Amygdala (tissue), 56 donors: ENCODE measurements at places on chromosomes 7 and 10.
A peak's percentile ranks its signal among the peaks of the same experiment; 100 is the strongest.

- DNase-seq: no peak
These were observed 1127.7 kb upstream of the LRRTM3 start for GRCh38 chr10:65798133-65798532.

DNA sequence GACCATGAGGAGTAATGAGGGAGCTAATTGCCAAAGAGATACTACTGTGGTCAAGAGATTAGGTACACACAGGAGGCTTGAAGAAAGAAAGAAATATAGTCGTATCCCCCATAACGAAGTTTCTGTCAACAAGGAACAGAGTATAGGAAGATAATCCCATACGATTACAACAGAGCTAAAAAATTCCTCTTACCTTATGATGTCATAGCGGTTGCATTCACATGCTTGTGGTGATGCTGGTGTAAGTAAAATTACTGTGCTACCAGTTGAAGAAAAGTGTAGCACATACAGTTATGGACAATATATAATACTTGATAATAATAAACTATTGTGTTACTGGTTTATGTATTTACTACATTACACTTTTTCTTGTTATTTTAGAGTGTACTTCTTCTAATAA lies 51.6 kb upstream of the CASD1 start:
- DNase-seq: no peak

DNA sequence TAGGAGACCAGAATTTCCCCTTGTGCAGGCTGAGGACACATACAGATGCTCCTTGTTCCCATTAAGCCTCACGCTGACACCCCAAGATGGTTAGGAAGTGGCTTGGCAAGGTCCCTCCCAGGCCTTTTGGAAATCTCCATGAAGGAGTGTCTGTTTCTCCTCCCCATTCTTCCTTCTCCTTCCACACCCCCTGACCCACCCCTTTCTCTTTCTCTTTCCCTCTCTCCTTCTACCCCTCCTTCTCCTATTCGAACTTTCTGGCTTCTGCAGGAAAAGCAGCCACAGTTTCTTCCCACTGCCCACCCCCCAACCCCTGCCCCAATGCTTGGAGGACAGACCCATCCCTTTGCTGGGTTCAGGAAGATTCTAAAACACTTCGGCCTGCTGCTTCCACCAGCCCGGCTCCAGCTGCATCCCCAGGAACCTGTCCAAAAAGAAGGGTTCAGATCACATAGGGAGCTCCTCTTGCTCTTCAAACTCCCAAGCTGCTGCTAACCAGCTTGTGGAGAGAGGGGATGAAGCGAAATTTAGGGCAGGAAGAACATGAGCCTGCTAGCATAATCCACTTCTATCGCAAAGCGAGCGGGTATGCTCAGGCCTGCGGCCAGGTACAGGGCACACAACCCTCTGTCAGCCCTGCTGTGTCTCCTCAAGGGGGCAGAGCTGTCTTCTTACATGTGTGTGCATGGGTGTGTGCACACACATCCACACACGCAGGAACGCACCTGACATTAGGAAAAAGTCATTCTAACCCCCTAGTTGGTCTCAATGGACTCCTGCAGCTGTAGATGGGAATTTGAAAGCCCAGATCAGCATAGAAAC lies 80.4 kb downstream of the PPP1R3C start:
- peak; percentile 7 for DNase-seq

DNA sequence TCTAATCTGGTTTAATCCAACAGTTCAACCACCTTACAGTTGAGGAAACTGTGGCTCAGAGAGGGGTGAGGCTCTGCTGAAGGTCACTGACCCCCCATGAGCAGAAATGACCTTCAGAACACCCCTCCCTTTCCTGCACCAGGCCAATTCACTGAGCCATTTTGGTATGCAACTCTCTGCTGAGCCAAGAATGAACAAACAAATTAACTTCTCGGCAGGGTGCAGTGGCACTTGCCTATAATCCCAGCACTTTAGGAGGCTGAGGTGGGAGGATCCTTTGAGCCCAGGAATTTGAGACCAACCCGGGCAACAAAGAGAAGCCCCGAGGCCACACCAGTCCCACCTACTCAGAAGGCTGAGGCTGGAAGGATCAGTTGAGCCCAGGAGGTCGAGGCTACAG lies 29.8 kb downstream of the PDGFA start:
- no peak for DNase-seq

DNA sequence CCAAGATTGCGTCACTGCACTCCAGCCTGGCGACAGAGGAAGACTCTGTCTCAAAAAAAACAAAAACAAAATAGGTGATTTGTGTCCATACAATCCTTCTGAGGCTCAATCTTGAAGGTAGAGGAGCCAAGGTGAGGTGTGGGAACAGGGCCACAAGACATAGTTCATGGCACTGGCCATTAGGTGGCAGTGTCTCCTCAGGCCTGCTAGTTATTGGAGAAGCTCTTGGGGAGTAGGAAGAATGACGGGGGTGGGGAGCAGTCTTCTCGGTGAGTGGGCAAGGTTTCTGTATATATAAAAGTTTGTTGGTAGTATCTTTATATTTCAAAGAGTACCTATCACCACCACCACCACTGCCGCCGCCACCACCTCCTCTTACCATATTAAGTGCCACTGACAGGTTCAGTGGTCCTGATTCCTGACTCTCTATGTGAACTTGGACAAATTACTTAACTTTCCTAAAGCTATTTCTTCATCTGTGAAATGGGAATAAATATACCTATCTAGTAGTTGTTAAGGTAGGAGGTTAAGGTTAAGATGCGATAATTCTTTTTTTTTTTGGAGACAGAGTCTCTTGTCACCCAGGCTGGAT lies 24.0 kb downstream of the CCSER2 start:
- DNase-seq: peak; percentile 12

GRCh38 chr7:17660116-17660515 lies 280.2 kb downstream of the SNX13 start:
- no peak for DNase-seq
